Hematopoietic multipotent progenitor cell treated with erythropoietin and hydrocortisone succinate and interleukin-3 and kit ligand, for 4 days (in vitro differentiated cells): ENCODE measurements at places on chromosomes 7 and 10.

GRCh38 chr7:80240265-80241025 is 105.8 kb downstream of the GNAI1 start:
- no peak for DNase-seq

- peak; percentile 27 for DNase-seq
Measured at GRCh38 chr7:54543051-54543488, 895 bp downstream of the VSTM2A start.

DNA sequence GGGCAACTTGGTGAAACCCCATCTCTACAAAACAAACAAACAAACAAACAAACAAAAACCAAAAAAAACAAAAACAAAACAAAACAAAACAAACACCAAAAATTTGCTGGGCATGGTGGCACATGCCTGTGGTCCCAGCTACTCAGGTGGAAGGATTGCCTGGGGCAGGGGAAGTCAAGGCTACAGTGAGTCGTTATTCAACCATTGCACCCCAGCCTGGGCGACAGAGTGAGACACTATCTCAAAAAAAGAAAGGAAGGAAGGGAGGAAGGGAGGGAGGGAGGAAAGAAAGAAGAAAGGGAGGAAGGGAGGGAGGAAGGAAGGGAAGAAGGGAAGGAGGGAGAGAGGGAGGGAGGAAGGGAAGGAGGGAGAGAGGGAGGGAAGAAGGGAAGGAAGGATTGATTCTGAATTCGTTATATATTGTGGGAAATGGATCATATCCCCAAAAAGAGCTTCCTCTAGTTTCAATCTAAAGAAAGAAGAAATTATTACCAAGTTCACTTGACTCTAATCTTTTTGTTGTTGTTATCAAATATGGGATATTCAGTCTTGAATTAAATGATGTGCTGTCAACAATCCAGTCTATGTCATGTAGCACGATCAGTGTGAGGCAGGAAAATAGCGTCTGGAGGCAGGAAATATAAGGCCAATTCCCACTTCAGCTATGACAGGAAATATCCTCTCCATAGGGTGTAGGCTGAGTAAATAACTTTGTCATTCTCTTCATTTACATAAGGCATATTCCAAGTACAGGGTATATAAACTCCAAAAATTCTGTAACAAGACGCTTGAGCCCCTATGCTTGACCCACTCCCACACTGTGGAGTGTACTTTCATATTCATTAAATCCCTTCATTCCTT is 26.2 kb upstream of the TRIM24 start:
- no peak for DNase-seq

- peak; percentile 34 for DNase-seq
Measured at GRCh38 chr10:27622596-27622995, 118.5 kb downstream of the RAB18 start.

DNA sequence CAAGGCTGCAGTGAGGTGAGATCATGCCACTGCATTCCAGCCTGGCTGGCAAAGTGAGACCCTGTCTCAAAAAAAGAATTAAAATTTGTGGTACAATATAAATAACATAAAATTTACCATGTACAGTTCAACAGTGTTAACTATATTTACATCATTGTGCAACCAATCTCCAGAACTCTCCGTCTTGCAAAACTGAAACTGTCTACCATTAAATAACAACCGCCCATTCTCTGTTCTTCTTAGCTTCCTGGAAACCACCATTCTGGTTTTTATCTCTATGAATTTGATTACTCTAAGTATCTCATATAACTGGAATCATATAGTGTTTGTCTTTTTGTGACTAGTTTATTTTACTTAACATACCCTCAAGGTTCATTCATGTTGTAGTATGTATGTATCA is 167.6 kb downstream of the AUTS2 start:
- peak; percentile 20 for DNase-seq

- peak; percentile 40 for DNase-seq
Measured at GRCh38 chr10:88754287-88754686, 5.5 kb upstream of the LIPN start.

GRCh38 chr10:78744491-78745090 is 324.2 kb upstream of the ZMIZ1 start:
- no peak for DNase-seq

DNA sequence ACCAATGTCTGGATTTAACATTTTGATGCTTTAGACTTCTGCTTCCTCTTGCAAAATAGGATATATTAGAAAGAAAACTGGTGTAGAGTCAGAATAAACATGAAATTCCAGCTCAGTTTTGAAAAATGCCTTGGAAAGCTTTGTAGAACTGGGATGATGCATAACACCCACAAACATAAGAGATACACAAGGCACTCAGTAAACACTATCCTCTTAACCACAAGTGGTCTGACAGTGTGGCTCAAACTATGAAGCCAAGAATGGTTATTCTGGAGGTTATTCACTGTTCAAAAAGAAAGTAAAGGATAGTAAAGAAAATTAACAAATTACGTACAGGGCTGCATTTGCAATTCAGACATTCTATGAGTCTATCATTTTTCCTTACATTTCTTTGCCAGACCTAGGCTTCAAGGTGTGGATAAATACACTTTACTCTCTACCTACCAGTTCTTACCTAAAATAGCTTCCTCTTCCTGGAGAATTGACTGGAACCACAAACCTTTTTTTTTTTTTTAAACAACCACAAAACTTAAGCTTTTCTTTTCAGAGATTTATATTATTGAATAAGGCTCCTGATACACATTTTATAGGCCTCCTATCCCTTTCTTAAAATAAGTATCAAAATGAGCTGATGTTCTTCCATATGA is 9.0 kb upstream of the RSBN1L start:
- no peak for DNase-seq

GRCh38 chr10:88107296-88108097 is 244.1 kb downstream of the PTEN start:
- DNase-seq, result no peak

GRCh38 chr10:48227213-48227612 is 47.3 kb downstream of the FRMPD2 start:
- DNase-seq, result no peak

- DNase-seq, result no peak
Measured at GRCh38 chr10:120382360-120382759, 74.7 kb upstream of the PLPP4 start.
